ENCODE measurements at places on chromosomes 3 and 15.

DNA sequence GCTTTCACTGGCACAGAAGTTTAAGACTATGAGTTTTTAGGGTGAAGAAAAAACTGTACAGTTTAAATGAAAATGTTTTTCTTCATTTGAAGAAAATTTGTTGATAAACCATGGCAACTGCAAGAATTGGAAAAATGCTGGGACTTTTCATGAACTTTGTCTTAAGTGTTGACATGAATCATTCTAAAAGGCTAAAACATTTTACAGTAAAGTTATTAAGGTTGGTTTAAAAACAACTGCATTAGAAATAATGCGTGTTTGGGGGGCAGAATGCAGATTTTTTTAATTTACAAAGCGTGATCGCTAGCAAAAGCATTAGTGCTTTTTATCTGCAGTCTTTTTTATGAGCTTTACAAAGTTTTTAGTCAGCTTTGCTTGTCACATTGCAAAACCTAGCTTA is 601.9 kb upstream of the TGFBR2 start:
- DNase-seq, result no peak

GRCh38 chr3:31159331-31160039 is 265.0 kb upstream of the GADL1 start:
- DNase-seq, result no peak

DNA sequence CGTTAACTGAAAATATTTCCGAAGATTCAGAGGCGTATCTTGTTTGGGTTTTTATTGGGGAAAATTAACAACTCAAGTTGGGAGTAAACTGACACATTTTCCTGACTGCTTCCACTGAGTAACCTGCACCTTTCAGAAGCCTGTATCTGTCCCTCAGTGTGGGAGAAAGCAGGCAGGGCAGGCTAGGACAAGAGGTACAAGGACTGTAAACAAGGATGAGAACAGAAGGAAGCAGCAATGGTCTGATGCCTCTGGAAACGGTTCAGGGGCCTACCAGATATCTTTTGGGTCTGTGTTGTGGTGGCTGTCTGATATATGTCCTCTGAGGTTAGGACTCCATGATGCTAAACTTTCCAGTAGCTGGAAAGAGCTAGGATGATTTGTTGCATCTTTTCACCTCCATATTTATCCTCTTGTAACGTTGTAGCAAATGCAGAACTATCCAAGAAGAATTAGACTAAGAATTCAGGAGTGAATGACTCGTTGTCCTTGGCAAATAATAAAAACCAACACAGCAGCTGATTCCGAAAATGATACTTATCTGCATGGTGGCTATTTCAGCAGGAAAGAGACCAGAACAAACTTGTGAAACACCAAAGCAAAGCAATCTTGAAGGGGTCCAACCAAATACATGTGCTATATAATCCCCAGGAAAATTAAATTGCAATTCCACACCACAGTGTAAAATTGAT is 195.9 kb upstream of the ICE2 start:
- DNase-seq, result no peak

DNA sequence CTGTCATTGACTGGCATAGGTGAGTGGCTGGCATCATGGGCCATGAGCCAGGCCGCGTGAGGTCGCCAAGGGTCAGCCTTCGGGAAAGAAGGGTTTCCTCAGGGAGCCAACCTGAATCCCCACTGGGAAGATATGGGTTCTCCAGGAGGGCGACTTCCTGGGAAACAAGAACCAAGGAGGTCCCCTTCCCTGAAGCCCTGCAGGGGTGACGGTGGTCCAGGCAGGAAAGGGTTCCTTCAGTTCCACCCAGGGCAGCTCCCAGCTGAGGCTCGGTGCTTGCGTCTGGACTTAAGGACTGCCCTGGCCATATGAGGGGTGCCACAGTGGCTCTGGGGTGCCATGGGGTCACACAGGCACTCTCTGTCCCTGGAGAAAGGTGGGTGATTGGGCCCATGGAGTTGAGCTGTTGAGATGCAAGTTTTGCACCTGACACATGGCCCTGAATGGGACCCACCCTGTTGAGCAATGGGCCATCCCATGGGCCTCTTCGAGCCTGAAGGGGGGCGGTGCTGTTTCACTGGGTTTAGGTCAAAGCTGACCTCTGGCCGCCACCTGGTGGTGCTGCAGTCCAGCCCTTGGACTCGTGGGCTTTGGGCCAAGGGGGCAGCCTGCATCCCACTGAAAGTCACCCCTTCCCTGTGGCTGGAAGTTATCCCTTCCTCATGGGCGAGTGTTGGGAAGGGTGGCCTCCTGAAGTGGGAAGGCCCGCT is 228.1 kb downstream of the SNRPN start:
- no peak for DNase-seq

DNA sequence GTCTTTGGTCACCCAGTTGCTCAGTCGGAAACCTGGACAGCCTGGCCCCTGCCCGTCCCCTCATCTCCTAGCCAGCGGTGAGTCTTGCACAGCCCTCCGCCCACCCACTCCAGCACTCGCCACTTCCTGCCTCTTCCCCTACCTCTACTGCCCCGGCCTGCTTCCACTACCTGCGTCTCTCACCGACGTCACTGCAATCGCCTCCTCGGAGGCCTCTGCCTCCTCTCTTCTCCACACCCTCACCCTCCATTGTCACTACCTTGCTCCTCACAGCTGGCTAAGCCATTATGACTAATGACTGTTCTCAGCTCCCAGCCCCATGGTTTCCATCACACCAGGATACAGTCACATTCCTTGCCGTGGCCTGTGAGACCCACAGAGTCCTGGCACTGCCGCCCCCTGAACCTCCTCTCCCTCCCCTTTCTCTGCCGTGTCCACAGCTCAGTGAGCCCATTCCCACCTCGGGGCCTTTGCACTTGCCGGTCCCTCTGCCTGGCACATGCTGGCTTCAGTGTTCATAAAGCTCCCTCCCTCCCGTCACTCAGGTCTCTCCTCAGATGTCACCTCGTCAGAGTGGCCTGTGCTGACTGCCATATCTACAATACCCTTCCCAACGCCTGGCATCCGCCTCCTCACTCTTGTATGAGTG is 104.8 kb downstream of the FBLN2 start:
- no peak for DNase-seq

GRCh38 chr3:194468086-194468485 is 18.7 kb downstream of the ATP13A3 start:
- no peak for DNase-seq

DNA sequence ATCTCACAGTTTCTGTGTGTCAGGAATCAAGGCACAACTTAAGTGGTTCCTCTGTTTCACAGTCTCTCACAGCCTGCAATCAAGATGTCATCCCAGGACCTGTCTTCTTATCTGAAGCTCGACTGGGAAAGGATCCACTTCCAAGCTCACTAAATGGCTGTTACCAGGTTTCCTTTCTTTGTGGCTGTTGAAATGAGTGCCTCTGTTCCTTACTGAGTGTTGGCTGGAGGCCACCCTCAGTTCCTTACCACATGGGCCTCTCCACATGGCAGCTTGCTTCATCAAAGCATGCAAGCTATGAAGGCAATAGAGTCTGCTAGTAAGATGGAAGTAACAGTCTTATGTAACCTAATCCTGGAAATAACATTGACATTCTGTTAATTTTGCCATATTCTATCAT is 174.0 kb downstream of the ERC2 start:
- no peak for DNase-seq

GRCh38 chr15:43433165-43433564 is 59.8 kb downstream of the TP53BP1 start:
- DNase-seq, result no peak

Measured in neural progenitor cell (in vitro differentiated cells).